ENCODE measurements at places on chromosomes 7 and 10. TPM values are rescaled to one million over a fixed set of nuclear protein-coding genes. Genes with fewer than 3 reads are reported as not detected.
A peak's percentile ranks its signal among the peaks of the same experiment; 100 is the strongest.

GRCh38 chr10:15632456-15633091 lies 87.1 kb downstream of the ITGA8 start:
- H3K27me3 ChIP-seq, result no peaks in the 10 kb centered on the region
- DNase-seq, result no peak
- H3K4me1 ChIP-seq, result peaks cover 6% of the 10 kb centered on the region
- no peak overlapping the region for H3K27ac ChIP-seq
- no peak overlapping the region for H3K4me3 ChIP-seq

GRCh38 chr10:73974309-73974946 lies 23.5 kb upstream of the VCL start:
- no peaks in the 10 kb centered on the region for H3K36me3 ChIP-seq
- no peaks in the 10 kb centered on the region for H3K4me1 ChIP-seq
- H3K4me3 ChIP-seq, result no peak overlapping the region

- H3K27me3 ChIP-seq, result no peaks in the 10 kb centered on the region
- H3K36me3 ChIP-seq, result no peaks in the 10 kb centered on the region
- no peak overlapping the region for H3K4me3 ChIP-seq
- DNase-seq, result no peak
- H3K4me1 ChIP-seq, result peaks cover 5% of the 10 kb centered on the region
- no peak overlapping the region for H3K27ac ChIP-seq
Observed at GRCh38 chr10:16965344-16965616, 148.1 kb upstream of the RSU1 start.

DNA sequence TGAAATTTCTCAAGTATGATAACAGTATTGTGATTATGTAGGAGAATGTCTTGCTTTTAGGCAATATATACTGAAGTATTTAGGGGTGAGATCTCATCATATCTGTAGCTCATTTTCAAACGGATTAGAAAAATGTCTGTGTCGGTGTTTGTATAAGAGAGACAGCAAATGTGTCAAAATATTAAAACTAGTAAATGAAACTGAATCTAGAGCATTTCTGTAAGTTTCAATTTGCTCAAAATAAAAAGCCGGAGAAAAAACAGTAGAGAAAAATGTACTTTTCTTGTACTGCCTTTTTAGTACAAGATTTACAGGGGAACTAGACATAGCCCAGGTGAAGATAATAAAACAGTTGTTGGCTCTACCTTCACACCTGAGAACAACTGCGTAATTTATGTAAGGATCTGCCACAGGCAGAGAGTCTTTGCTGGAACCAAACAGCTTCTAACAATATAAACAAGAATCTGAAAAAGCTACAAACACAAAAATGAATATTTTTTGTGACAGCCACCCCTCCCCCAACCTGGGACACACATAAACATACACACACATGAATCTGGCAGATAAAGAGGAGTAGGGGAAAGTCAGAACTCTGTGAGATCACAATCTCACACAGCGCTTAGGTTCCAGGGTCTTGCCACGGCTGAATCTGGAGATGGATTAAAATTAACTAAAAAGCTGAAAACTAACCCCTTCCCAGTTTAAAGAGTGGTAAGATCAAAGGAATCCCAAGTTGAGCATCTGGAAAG lies 153.3 kb downstream of the AVL9 start:
- H3K27me3 ChIP-seq, result no peaks in the 10 kb centered on the region
- no peak overlapping the region for H3K4me3 ChIP-seq
- H3K36me3 ChIP-seq, result no peaks in the 10 kb centered on the region
- DNase-seq, result no peak
- no peaks in the 10 kb centered on the region for H3K4me1 ChIP-seq

GRCh38 chr7:37318541-37318940 lies 130.1 kb downstream of the ELMO1 start:
- no peak overlapping the region for H3K27ac ChIP-seq
- no peak overlapping the region for H3K4me3 ChIP-seq
- no peaks in the 10 kb centered on the region for H3K4me1 ChIP-seq
- no peak for DNase-seq

DNA sequence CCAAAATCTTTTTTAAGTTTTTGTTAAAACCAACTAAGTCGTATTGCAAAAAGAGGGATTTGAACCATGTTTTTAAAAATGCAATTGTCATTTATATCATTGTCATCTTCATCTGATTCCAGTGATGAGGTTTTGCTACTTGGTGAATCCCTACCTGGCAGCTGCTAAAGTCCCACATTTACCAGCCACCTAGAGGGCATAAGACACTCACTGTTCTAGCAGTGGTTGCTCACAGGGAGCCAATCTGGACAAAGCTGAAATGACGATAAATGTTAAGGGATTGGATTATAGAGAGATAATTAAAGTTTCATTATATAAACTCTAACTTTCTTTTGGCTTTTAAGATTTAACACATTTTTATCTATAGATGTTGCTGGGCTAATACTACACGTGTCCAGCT lies 18.7 kb downstream of the KIFBP start:
- no peaks in the 10 kb centered on the region for H3K4me1 ChIP-seq
- no peak overlapping the region for H3K4me3 ChIP-seq
- no peak overlapping the region for H3K27ac ChIP-seq
- no peak for DNase-seq
- H3K27me3 ChIP-seq, result no peaks in the 10 kb centered on the region

DNA sequence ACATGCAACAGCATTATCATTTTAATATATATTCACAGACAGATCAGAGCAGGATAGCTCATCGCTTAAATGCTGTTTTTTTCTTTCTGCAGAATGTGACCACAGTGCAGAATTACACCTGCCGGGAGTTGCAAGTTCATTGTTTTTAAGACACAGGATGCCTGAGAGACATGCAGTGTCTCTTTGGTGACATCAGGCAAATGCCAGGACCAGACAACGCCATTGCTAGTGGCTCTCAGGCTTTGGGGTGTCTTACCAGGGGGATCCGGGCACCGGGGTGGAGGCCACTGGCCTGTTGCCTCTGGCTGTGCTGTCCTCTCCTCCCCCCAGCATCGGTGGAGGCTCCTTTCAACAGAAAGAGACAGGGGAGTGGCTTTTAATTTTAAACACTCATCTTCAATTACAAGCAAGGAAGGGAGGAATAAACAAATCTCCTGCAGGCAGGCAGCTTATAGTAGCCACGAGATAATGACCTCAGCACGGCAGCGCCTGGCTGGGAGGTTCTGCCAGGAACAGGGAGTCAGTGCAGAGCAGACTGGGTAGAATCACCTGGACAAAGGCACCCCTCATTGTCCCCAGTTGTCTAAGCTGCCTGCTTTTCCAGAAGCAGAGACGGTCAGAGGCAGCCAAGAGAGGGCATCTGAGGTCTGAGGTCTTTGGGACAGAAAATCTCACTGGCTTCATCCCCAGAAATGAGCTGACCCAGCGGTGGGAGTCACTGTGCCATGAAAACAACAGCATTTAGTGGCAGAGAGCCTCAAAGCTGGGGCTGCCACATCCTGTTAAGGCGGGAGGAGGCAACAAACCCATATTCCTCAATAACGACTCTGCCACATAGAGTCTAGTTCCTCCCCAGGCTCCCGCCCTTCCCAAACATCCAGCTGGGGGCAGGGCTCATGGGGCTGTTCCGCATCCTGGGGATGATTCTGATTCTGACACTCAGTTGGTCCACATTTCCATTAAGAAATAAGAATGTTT lies 148.4 kb downstream of the TCERG1L start:
- H3K36me3 ChIP-seq, result no peaks in the 10 kb centered on the region
- H3K27me3 ChIP-seq, result no peaks in the 10 kb centered on the region
- DNase-seq, result no peak
- H3K27ac ChIP-seq, result no peak overlapping the region
- no peak overlapping the region for H3K4me3 ChIP-seq
- H3K4me1 ChIP-seq, result no peaks in the 10 kb centered on the region

GRCh38 chr10:132411561-132412253 lies 14.7 kb downstream of the PWWP2B start:
- no peaks in the 10 kb centered on the region for H3K36me3 ChIP-seq
- no peaks in the 10 kb centered on the region for H3K27me3 ChIP-seq
- no peak for DNase-seq
- H3K4me3 ChIP-seq, result no peak overlapping the region
- no peak overlapping the region for H3K27ac ChIP-seq
- H3K4me1 ChIP-seq, result no peaks in the 10 kb centered on the region

DNA sequence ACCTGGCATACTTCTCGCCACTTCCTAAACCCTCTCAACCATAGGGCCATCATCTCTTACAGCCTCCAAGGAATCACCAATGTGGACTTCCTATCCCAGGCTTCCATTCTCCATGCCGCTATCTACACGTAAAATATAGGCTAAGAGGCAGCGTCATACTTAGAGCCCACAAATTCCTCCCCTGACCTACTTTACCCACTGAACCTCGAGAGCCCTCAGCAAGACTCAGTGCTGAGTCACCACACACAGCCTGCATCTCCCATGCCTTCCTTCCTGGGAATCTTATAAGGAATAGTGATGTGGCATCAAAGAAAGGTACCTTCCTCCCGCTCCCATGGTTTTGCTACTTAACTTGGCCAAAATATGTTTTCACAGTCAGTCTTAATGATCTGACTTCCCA lies 435.6 kb upstream of the NFE2L3 start:
- no peaks in the 10 kb centered on the region for H3K36me3 ChIP-seq
- no peak for DNase-seq
- H3K4me3 ChIP-seq, result no peak overlapping the region
- H3K27me3 ChIP-seq, result no peaks in the 10 kb centered on the region

- no peaks in the 10 kb centered on the region for H3K27me3 ChIP-seq
- H3K4me3 ChIP-seq, result no peak overlapping the region
- no peak for DNase-seq
- H3K27ac ChIP-seq, result no peak overlapping the region
Observed at GRCh38 chr7:80819503-80819902, 99.3 kb downstream of the SEMA3C start.

- H3K4me1 ChIP-seq, result peaks cover 2% of the 10 kb centered on the region
- H3K27me3 ChIP-seq, result no peaks in the 10 kb centered on the region
- peak overlapping the region; percentile 33 for H3K27ac ChIP-seq
- no peak for DNase-seq
- H3K36me3 ChIP-seq, result no peaks in the 10 kb centered on the region
Observed at GRCh38 chr7:91330191-91330808, 66.1 kb downstream of the FZD1 start.

Gene MRPL32
- total RNA-seq, result 42.9 TPM

Gene SPAM1
- not detected for total RNA-seq

Gene LRIT1
- not detected for total RNA-seq

Gene SLC16A9
- 3.3 TPM for total RNA-seq

Gene CPED1
- 201 TPM for total RNA-seq

All from aorta (tissue), 5 donors.